ENCODE measurements at places on chromosomes 4 and X. TPM values are rescaled to one million over a fixed set of nuclear protein-coding genes. Genes with fewer than 3 reads are reported as not detected.

Gene GLRB
- total RNA-seq: 1.1 TPM

Gene TBC1D8B
- total RNA-seq: 5.8 TPM

Gene FUNDC1
- total RNA-seq: 8.7 TPM

DNA sequence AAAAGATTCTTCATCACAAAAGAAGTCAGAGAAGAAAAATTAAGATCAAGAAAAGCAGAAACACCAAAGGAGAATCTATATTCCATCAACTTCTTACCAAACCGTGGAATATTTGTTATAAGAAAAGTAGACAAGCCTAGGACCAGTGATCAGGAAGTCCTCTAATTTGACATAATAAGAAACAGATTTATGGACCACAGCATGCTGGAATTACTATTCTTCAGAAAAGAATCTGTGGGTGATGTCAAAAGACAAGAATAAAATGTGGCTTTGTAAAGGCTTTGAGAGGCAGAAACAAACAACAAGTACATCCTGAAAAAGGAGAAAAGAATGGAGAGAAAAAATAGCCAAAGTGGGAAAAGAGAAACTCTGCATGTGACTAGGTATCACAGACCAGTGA, 123.3 kb downstream of the SLC10A7 start:
- no peaks in the 10 kb centered on the region for H3K27me3 ChIP-seq
- H3K4me3 ChIP-seq: no peak overlapping the region
- no peak for DNase-seq
- no peaks in the 10 kb centered on the region for H3K4me1 ChIP-seq
- no peaks in the 10 kb centered on the region for H3K36me3 ChIP-seq

DNA sequence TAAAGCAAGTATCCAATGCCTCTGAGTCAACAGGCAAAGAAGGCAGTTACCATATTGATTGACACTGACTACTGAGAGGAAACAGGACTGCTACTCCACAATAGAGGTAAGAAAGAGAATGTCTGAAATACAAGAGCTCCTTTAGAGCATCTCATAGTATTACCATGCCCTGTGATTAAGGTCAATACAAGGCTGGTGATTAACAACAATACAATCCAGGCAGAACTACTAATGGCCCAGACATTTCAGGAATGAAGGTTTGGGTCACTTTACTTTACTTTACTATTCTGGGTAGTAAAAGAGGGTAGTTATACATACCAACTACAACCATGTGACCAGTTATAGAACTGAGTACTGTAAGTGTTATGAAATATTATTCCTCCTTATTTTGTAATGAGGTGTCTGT, 44.5 kb downstream of the BRWD3 start:
- H3K27me3 ChIP-seq: no peaks in the 10 kb centered on the region
- H3K27ac ChIP-seq: no peak overlapping the region
- DNase-seq: no peak
- H3K4me3 ChIP-seq: no peak overlapping the region
- no peaks in the 10 kb centered on the region for H3K4me1 ChIP-seq

DNA sequence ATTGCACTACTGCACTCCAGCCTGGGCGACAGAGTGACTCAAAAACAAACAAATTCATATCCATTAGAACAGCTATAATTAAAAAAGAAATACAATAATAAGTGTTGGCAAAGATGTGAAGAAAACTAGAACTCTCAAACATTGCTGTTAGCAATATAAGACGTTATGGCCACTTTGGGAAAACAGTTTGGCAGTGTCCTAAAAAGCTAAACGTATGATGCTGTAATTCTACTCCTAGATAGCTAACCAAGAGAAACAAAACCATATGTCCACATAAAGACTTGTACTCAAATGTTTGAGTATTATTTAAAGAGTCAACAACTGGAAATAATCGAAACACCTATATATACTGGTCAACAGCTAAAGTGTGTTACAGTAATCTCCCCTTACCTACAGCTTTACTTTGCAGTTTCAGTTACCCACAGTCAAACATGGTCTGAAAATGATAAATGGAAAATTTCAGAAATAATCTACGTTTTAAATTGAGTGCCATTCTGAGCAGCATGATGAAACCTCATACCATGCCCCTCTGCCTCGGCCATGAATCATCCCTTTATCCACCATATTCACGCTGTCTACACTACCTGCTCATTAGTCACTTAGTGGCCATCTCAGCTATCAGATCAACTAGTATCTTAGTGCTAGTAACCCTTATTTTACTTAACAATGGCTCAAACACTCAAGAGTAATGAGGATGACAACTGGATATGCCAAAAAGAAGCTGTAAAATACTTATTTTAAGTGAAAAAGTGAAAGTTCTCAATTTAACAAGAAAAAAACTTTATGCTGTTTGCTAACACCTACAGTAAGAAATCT, 4.9 kb downstream of the ELF2 start:
- peaks cover 46% of the 10 kb centered on the region for H3K4me1 ChIP-seq
- DNase-seq: no peak
- no peaks in the 10 kb centered on the region for H3K36me3 ChIP-seq
- no peak overlapping the region for H3K4me3 ChIP-seq

GRCh38 chr4:163331629-163332376, 593 bp downstream of the NPY1R start:
- H3K4me1 ChIP-seq: peaks cover 11% of the 10 kb centered on the region
- H3K4me3 ChIP-seq: peak overlapping the region; percentile 22
- DNase-seq: peak; percentile 13
- no peaks in the 10 kb centered on the region for H3K36me3 ChIP-seq

GRCh38 chr4:137343221-137343620, 189.1 kb downstream of the PCDH18 start:
- H3K4me1 ChIP-seq: no peaks in the 10 kb centered on the region
- H3K36me3 ChIP-seq: no peaks in the 10 kb centered on the region
- H3K27ac ChIP-seq: no peak overlapping the region
- no peak overlapping the region for H3K4me3 ChIP-seq
- no peak for DNase-seq
- H3K27me3 ChIP-seq: no peaks in the 10 kb centered on the region

DNA sequence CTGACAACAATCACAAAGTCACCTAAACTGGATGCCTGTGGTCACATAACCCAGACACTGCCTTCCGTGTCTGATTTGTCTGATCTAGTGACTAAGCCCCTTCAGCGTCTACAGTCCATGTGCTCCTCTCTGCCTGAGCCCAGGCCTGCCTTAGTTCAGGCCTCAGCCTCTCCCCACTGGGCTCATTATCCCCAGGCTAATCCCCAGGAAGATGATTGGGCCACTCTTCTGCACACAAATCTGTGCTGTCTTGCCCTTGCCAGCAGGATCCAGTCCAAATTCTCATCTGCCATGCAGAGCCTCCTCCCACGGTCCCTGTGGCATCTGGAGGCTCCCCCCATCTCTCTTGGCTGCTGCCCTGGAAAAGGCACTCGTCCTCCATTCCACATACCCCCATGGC, 96.5 kb downstream of the SLC2A9 start:
- H3K36me3 ChIP-seq: no peaks in the 10 kb centered on the region
- H3K4me3 ChIP-seq: no peak overlapping the region
- DNase-seq: no peak

- no peak overlapping the region for H3K4me3 ChIP-seq
- H3K27me3 ChIP-seq: no peaks in the 10 kb centered on the region
- H3K4me1 ChIP-seq: no peaks in the 10 kb centered on the region
- H3K36me3 ChIP-seq: no peaks in the 10 kb centered on the region
- no peak for DNase-seq
- H3K27ac ChIP-seq: no peak overlapping the region
Observed at GRCh38 chr4:169460081-169460480, 152.3 kb downstream of the NEK1 start.

GRCh38 chr4:89765966-89766365, 71.0 kb downstream of the SNCA start:
- no peaks in the 10 kb centered on the region for H3K27me3 ChIP-seq
- H3K27ac ChIP-seq: no peak overlapping the region
- H3K36me3 ChIP-seq: no peaks in the 10 kb centered on the region
- no peak overlapping the region for H3K4me3 ChIP-seq
- no peaks in the 10 kb centered on the region for H3K4me1 ChIP-seq

- H3K36me3 ChIP-seq: no peaks in the 10 kb centered on the region
- H3K4me3 ChIP-seq: no peak overlapping the region
- DNase-seq: no peak
- H3K4me1 ChIP-seq: no peaks in the 10 kb centered on the region
- H3K27me3 ChIP-seq: no peaks in the 10 kb centered on the region
- H3K27ac ChIP-seq: no peak overlapping the region
Observed at GRCh38 chr4:128510850-128511249, 223.2 kb upstream of the PGRMC2 start.

DNA sequence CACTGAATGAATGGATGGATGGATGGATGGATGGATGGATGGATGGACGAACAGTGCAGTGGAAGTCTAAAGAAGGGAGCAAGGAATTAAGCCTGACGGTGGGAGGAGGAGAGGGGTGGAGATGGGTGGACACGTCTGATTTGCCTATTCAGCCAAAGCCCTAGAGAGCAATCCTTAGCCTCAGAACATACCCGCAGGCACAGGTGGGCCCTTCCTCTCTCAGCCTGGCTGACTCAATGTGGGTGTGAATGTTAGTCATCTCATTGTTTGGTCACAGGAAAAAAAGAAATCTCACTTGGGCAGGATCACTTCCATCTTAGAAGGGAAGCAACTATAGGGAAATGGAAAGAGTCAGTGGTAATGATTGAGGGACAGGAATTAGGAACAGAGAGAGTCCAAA, 165.9 kb downstream of the PJA1 start:
- H3K27ac ChIP-seq: peak overlapping the region; percentile 82
- H3K4me1 ChIP-seq: peaks cover 9% of the 10 kb centered on the region
- no peak overlapping the region for H3K4me3 ChIP-seq
- H3K27me3 ChIP-seq: no peaks in the 10 kb centered on the region

DNA sequence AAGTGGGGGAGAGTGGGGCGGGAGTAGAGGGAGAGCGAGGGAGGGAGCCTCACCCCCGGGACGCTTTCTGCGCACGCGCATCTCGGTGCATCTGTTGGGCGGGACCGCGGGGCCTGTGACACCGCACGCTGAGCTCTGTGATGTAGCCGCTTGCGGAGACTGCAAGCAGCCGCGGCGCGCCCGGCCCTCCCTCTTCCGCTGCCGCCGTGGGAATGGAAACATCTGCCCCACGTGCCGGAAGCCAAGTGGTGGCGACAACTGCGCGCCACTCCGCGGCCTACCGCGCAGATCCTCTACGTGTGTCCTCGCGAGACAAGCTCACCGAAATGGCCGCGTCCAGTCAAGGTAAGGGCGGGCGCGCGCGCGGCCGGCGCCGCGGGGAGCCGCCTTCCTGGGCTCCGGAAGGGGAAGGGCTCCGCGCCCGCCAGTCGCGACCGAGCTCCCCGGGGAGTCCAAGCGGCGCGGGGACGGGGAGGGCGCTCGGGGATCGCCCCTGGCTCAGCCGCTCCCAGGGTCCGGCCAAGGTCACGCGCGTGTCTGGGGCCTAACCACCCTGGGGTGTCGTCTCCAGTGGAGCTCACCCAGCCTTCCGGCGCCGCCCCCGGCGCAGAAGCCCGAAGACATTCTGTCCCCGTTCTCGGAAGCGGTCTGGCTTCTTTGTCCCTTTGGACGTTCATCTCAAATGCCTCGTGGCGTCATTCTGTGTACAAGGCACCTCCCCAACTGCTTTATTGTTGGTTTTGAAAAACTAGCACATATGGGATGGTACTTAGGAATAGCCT, at the start of gene FUNDC2:
Gene FUNDC2 (plus strand): TSS at position 118 of the 782 bp plus-strand sequence. CDS start 95 bp downstream, at position 213.
- H3K27ac ChIP-seq: peak within 1 kb of the TSS; percentile 98
- peaks cover 5% of the 10 kb centered on the region for H3K4me1 ChIP-seq
- H3K4me3 ChIP-seq: peak within 1 kb of the TSS; percentile 66
